ENCODE measurements at places on chromosomes 2 and 18.

- DNase-seq, result no peak
These were observed 926.5 kb upstream of the CNTNAP5 start for GRCh38 chr2:123098619-123099018.

GRCh38 chr2:113178891-113179290 lies 5.1 kb downstream of the PSD4 start:
- no peak for DNase-seq

DNA sequence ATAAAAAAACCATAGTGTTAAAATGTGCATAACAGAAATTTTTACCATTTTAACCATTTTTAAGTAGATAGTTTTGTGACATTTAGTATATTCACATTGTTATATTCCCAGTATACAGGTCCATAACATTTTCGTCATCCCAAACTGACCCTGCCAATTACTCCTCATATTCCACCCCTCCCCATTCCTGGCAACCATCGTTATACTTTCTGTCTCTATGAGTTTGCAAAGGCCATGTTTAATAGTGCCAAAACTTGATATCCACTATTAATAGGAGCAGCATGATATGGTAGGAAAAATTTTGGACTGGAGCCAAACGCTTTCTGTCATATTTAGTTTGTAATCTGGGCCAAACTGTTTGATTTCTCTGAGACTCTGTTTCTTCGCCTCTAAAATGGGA lies 30.9 kb downstream of the PLCL1 start:
- DNase-seq, result no peak

DNA sequence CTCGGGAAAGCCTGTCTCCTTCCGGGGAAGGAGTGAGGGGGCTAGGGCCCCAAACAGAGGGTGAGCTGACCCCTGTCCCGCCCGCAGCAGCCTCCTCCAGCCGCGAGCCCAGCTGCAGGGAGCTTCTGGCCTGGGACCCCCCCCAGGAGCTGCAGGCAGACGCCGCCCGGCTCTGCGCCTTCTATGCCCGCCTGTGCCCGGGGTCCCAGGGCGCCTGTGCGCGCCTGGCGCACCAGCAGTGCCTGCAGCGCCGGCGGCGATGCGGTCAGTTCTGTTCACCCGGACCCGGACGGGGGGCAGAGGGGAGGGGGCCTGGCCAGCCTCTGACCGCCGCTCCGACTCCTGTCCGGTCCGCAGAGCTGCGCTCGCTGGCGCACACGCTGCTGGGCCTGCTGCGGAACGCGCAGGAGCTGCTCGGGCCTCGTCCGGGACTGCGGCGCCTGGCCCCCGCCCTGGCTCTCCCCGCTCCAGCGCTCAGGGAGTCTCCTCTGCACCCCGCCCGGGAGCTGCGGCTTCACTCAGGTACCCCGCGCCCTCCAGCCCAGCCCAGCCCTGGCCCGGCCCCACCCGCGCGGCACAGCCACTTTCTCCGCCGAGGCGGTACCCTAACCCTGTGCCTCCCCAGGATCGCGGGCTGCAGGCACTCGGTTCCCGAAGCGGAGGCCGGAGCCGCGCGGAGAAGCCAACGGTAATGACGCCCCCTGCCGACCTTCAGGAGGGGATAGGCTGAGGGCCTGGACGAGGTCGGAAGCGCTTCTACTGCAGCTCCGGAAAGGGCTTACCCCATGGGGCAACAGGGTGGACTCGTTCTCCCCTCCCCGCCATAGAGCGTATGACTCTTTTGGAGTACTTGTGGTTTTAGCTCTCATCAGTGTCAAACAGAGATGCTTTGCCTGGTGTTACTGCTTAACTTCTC lies 2.0 kb upstream of the CHRND start:
- DNase-seq, result peak; percentile 59

GRCh38 chr2:168190590-168191336 lies 56.6 kb downstream of the STK39 start:
- DNase-seq, result no peak

DNA sequence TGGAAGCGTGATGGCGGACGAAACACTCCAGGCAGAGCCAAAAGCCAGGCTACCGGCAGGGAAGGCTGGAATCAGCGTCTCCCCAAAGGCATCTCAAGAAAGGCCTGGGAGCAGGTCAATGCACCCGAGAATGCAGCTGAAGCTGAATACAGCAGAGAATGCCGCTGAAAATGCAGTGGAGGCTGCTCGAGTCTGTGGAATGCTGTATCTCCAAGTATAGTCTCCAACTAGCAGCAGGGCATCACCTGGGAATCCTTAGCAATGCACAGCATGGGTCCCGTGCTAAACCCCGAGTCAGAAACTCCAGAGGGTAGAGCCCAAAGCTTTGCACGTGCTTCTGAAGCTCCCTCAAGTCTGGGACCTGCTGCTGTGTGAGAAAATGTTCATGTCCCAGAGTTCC lies 191.1 kb upstream of the ALKAL2 start:
- DNase-seq, result no peak

GRCh38 chr2:202056611-202057010 lies 16.4 kb upstream of the KIAA2012 start:
- no peak for DNase-seq

- DNase-seq, result no peak
These were observed 437.2 kb upstream of the PKDCC start for GRCh38 chr2:41610501-41611190.

GRCh38 chr2:152894051-152894450 lies 175.6 kb downstream of the ARL6IP6 start:
- DNase-seq, result no peak

GRCh38 chr2:153077311-153077710 lies 358.9 kb downstream of the ARL6IP6 start:
- no peak for DNase-seq

GRCh38 chr2:48779019-48779716 lies 23.6 kb upstream of the LHCGR start:
- DNase-seq, result no peak

GRCh38 chr2:46993501-46993900 lies 77.9 kb upstream of the MCFD2 start:
- no peak for DNase-seq

DNA sequence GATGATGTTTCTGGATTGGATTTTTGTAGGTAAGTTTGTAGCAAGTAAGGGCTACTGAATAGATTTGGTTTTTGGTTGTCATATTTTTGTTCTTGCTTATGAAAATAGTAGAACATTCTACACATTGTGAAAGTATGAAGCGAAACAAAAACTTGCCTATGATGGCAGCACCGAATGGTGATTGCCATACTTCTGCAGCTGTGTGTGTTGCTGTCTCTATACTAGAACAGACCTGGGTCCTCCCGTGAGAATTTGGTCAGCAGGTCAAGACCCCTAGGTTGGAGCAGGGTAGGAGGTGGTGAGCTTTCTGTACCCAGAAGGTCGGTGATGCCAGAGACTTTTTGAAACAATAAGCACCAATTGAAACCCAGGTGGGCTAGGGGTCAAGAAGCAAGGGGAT lies 322.6 kb downstream of the PRKCE start:
- no peak for DNase-seq

DNA sequence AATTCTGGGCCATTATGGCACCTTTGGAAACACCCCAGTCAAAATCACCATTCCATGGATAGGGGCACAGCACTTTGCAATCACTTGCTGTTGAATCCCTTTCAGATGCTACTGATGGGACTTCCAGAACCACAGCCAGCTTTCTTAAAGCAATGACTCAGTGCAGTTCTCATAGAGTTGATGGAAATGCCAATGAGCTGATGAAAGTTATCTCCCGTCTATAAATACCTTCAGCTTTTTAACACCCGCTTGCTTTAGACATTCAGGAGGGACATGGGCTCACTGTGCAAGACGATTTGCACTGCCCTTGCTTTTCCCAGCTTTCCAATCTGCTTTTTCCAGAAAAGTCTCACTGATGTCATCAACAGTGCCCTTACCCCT lies 66.7 kb upstream of the RPL31 start:
- no peak for DNase-seq

- DNase-seq, result no peak
These were observed 656.3 kb downstream of the XIRP2 start for GRCh38 chr2:167544602-167545001.

DNA sequence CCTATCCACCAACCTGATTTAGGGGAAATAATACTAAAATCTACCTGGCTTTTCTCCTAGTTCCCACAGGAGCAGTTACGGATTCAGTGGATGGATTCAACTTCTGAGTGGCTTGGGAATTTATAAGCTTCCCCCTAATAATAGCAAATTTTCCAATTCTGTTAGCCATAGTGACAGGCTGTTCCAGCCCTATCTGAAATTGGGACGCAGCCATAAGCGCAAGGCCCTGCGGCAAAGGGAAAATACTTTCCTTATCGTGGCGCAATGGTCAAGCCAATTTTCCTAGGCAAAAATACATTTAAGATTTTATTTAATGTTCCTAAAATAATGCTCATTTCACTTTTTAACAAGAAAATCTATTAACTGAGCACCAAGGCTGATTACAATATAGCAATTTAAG lies 49.7 kb downstream of the CDH2 start:
- DNase-seq, result no peak

- DNase-seq, result peak; percentile 72
These were observed 11.8 kb downstream of the CHRNA1 start for GRCh38 chr2:174752403-174753037.

DNA sequence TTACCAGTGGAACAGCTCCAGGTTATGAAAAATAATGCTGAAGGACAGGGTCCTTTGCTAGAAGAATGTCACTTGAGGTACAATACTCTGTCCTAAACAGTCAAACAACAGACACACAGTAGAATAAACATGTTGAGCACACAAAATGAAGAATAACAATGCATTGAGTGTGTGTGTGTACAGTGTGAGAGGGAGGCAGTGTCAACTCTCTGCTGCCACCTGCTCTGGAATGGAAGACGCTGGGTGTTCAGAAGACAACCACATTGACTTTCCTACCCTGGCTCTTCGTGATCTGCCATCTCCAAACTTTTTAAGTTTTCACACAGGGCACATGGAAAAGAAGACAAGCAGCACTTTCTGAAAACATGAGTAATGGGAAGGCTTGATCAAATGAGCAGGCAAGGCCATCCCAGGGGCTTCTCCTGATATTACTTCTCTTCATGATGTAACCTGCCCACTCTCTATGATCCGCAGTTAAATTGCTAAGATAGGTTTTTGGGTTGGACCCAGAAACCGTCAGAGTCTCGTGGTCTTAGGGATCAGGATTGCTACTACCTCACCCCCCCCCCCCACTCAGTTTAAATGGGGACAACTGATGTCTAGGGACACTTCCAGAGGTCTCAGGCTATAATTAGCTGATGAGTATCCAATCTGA lies 533.2 kb upstream of the TNP1 start:
- no peak for DNase-seq

DNA sequence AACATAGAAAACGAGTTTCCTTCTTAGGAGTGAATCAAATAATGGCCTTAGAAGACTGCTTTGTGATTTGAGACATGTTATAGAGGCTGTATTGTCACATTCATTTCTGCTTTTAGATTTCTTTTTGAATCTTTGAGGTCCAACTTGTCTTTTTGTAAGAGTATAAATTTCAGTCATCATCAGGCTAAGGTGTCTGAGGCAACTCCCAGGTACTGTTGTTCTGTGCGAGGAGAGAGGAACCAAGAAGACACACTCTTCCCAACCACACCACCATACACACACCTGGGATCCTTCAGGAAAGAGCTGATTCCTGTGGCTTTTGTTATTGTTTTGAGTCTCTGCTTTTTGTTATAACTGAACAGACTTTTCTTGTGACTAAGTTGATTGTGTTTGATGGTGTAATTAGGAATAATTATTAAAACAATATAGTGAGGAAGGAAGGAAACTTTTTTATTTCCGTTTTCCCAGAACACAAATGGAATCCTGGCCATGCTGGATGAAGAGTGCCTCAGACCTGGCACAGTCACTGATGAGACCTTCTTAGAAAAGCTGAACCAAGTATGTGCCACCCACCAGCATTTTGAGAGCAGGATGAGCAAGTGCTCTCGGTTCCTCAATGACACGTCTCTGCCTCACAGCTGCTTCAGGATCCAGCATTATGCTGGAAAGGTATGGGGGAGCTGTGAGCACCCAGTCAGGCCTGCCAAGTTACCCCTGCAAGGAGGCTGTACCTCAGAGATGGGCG lies 140.4 kb downstream of the MYO1B start:
- DNase-seq, result no peak

Data from stimulated activated effector memory CD8-positive, alpha-beta T cell treated with anti-CD3 and anti-CD28 coated beads, Interleukin-12 subunit alpha, Interleukin-12 subunit beta, amount 100 ng/mL, for 72 hours (primary cell).